ENCODE measurements at places on chromosomes 7 and 10. TPM values are rescaled to one million over a fixed set of nuclear protein-coding genes. Genes with fewer than 3 reads are reported as not detected.

GRCh38 chr10:21531164-21531563 is 2.9 kb upstream of the MLLT10 start:
- no peak overlapping the region for H3K4me3 ChIP-seq
- no peaks in the 10 kb centered on the region for H3K27me3 ChIP-seq
- no peak overlapping the region for H3K27ac ChIP-seq
- peaks cover 3% of the 10 kb centered on the region for H3K36me3 ChIP-seq
- no peak for DNase-seq

- no peaks in the 10 kb centered on the region for H3K36me3 ChIP-seq
- no peak overlapping the region for H3K27ac ChIP-seq
- H3K4me1 ChIP-seq = peaks cover 4% of the 10 kb centered on the region
- DNase-seq = no peak
Observed at GRCh38 chr10:79001082-79001885, 67.5 kb upstream of the ZMIZ1 start.

DNA sequence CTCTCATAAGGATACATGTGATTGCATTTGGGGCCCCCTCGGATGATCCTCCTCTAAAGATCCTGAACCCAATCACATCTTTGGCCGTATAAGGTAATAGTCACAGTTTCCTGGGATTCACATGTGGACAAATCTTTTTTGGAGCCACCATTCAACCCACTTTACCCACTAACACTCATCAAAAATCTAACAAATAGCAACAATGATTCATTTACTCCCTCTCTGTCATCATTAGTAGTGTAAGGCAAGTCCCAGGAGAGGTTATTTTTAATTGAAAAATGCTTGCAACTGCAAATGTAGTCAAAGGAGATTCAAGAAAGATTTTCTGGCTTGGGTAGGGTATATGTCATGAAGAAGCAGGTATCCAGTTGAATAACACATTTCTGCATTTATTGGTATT is 9.9 kb upstream of the SMKR1 start:
- H3K4me3 ChIP-seq = no peak overlapping the region
- DNase-seq = no peak
- peaks cover 21% of the 10 kb centered on the region for H3K4me1 ChIP-seq
- H3K27ac ChIP-seq = no peak overlapping the region
- H3K36me3 ChIP-seq = peaks cover 21% of the 10 kb centered on the region
- no peaks in the 10 kb centered on the region for H3K27me3 ChIP-seq

DNA sequence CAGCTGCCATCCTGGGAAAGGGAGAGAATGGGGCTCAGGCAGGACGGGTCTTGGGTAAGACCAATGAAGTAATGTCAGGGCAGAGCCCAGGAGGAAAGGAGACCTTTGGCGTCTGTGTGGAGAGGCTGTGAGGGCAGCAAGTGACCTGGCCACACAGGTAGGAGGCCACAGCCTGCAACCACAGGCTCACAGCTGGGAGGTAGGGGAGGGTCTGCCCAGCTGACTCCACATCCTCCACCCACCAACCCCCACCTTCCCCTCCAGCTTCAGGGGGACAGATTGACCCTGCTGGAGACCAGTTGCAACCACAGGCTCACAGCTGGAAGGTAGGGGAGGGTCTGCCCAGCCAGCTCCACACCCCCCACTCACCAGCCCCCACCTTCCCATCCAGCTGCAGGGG is 262.2 kb upstream of the TCERG1L start:
- no peak for DNase-seq
- H3K27me3 ChIP-seq = no peaks in the 10 kb centered on the region
- no peak overlapping the region for H3K4me3 ChIP-seq
- H3K36me3 ChIP-seq = no peaks in the 10 kb centered on the region
- no peaks in the 10 kb centered on the region for H3K4me1 ChIP-seq

The UPK3B gene
- 1.6 TPM for total RNA-seq

GRCh38 chr10:54470324-54470631 is 330.8 kb downstream of the PCDH15 start:
- H3K4me1 ChIP-seq = no peaks in the 10 kb centered on the region
- no peaks in the 10 kb centered on the region for H3K36me3 ChIP-seq
- DNase-seq = no peak
- no peaks in the 10 kb centered on the region for H3K27me3 ChIP-seq
- no peak overlapping the region for H3K4me3 ChIP-seq

- H3K36me3 ChIP-seq = no peaks in the 10 kb centered on the region
- H3K27me3 ChIP-seq = peaks cover 7% of the 10 kb centered on the region
- H3K27ac ChIP-seq = no peak overlapping the region
Observed at GRCh38 chr10:118792526-118792925, 37.8 kb upstream of the CACUL1 start.

- DNase-seq = no peak
- H3K27ac ChIP-seq = no peak overlapping the region
- H3K36me3 ChIP-seq = no peaks in the 10 kb centered on the region
- no peaks in the 10 kb centered on the region for H3K4me1 ChIP-seq
- H3K4me3 ChIP-seq = no peak overlapping the region
Observed at GRCh38 chr10:121323443-121323842, 274.8 kb downstream of the FGFR2 start.

The HOXA2 gene
- not detected for total RNA-seq

The CCDC172 gene
- not detected for total RNA-seq

DNA sequence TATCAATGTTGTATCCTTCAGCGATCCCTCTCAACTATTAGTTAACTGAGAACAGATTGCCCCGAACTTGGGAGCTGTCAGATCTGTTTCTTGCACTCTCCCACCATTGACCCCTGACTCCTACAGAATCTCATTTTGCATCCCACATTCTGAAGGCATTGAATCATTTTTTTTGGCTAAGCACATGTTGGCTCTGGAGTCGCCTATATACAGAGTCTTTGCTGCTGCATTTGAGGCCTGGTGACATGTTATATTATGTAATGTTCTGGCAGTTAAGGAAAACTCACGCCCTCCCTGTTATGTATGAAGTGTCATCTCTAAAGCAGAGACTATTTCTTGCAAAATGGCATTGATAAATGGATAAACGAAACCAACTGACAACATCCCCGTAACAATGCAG is 159.2 kb upstream of the ITGB1 start:
- H3K4me1 ChIP-seq = peaks cover 94% of the 10 kb centered on the region
- H3K27me3 ChIP-seq = peaks cover 4% of the 10 kb centered on the region
- peak overlapping the region; percentile 1 for H3K4me3 ChIP-seq
- H3K36me3 ChIP-seq = peaks cover 6% of the 10 kb centered on the region

The VENTX gene
- total RNA-seq = 0.12 TPM

The ASIC3 gene
- total RNA-seq = 7.6 TPM

The ZNF503 gene
- 0.56 TPM for total RNA-seq

The LRGUK gene
- total RNA-seq = 0.07 TPM

All from activated CD4-positive, alpha-beta memory T cell treated with anti-CD3 and anti-CD28 coated beads for 36 hours (primary cell).